Foreskin fibroblast (primary cell): ENCODE measurements at places on chromosomes 2 and 18.

DNA sequence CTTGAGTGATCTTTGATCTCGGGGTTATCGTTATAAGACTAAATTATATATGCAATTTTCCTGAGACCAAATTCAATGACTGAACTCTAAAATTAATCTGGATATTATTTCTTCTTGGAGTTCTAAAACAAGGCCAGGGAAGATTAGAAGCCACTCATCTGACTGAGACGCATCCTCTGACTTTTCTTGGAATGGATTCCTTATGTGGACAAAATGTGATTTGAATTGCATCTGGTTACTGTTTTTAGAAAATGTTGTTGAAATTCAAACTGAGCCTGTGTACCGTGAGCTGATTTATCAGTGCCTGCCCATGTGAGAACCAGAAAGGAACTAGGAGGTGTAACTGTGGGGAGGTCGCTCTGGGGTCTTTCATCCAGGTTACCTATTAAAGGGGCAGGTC lies 330.8 kb downstream of the OSR1 start:
- DNase-seq = no peak

GRCh38 chr18:32258148-32258547 lies 68.3 kb downstream of the MEP1B start:
- DNase-seq = no peak

DNA sequence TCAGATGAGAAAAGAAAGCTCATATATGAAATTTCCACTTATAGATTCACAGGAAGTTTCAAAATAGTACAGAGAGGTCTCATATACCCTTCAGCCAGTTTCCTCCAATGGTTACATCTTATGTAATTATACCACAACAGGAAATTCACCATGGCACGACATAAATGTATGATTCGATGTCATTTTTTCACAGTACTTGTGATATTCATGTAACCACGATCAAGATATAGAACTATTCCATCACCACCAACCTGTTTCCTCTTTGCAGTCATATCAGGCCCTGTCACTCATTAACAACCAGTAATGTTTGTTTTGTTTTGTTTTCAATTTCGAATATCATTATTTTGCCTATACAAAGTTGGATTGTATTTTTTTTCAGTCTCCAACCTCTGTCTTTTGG lies 314.3 kb upstream of the POU3F3 start:
- no peak for DNase-seq

DNA sequence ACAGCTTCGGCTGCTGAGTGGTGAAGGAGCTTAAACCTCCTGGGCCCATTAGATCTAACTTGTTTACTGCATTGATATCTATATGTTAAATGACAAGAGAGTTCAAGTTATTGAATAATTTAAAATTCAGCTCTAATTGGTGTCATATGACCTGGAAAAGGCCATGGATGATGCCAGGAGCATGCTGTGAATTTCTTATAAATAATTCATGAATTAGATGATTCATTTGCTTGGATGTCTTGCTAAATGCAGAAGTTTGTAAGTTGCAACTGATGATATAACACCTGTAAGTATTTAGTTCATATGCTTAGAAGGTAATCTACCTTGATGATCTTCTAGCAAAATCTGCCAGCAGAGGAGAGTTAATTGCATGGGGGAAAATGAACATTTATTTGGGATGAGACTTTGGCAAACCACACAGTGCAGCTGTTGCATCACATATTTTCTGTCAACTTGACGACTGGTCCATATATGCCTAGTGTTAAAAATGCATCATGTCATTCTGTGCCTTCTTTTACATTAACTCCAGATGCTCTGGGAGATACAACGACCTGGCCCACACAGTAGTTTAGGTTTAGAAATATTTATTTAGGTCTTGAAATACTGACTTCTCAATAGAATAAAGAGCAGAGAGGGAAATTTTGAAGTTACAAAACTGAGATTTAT lies 226.3 kb downstream of the KIAA1328 start:
- no peak for DNase-seq

DNA sequence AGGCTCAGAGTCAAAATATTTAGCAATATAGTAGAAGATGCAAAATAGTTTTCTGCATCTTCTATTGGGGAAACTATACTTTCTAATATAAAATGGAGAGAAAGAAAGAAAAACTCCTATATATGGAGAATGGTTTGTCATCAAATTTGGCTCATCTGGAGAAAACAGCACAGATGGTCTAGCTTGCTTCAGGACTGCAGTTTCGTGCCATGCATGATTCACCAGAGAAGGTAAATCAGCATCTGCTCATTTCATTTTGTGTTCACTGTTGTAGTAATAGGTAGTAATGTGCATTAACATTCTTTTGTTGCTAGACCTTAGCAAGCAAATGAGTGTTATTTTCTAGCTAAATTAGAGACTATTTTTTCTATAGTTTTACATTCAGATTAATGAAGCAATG lies 179.0 kb downstream of the ASXL3 start:
- DNase-seq = peak; percentile 87

GRCh38 chr18:23131693-23132319 lies 3.5 kb upstream of the CABLES1 start:
- DNase-seq = peak; percentile 64

GRCh38 chr18:48529796-48530195 lies 9.0 kb upstream of the CTIF start:
- DNase-seq = peak; percentile 84

GRCh38 chr2:126302043-126302442 lies 353.9 kb upstream of the GYPC start:
- no peak for DNase-seq

GRCh38 chr2:199861132-199861774 lies 10.3 kb upstream of the FTCDNL1 start:
- DNase-seq = peak; percentile 10

DNA sequence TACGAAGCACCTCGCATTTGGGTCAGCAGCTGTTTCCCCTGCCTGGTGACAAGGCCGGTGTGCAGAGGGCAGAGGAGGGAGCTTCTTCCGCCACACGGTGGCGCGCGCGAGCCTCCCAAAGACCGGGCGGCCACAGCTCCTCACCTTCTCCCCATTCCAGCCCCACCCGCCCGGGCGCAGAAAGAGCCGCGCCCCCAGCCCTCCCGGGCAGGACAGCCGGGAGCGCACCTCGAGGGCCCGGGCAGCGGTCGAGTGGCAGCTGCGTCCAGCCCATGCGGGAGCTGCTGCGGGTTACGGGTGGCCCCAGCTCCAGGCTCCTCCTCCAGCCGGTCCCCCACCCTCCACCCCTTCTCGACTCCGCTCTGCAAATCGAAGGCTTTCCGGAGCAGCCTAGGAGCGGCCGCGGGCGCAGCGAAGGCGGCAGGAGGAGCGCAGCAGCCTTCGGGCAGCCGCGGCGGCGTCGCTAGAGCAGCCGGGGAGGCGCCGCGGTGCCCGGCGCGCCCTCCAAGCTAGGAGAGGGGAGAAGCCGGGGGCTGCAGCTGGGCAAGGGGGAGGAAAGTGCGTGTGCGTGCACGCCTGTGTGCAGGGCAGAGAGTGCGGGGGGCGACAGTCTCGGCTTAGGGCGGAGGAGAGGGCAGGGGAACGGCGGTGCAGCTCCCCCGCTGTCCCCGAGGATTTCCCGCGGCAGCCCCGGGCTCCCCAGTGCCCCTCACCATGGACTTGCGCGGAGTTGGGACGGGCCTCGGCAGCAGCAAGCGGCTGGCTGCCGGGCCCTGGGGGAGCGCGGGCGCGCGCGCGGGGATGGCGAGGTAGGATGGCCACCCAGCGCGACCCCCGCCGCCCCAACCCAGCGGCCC lies at the start of gene CCDC85A:
Gene CCDC85A (plus strand): TSS at position 348 of the 857 bp plus-strand sequence. CDS start 635 bp downstream, outside the sequence.
- peak; percentile 90 for DNase-seq

- no peak for DNase-seq
Observed at GRCh38 chr18:58611395-58612131, 17.3 kb downstream of the ALPK2 start.

- DNase-seq = no peak
Observed at GRCh38 chr2:232376713-232377112, 1.8 kb upstream of the ALPP start.

- no peak for DNase-seq
Observed at GRCh38 chr2:230266638-230267037, 41.1 kb downstream of the SP140 start.

GRCh38 chr2:164974221-164974620 lies 18.9 kb upstream of the SLC38A11 start:
- peak; percentile 9 for DNase-seq

DNA sequence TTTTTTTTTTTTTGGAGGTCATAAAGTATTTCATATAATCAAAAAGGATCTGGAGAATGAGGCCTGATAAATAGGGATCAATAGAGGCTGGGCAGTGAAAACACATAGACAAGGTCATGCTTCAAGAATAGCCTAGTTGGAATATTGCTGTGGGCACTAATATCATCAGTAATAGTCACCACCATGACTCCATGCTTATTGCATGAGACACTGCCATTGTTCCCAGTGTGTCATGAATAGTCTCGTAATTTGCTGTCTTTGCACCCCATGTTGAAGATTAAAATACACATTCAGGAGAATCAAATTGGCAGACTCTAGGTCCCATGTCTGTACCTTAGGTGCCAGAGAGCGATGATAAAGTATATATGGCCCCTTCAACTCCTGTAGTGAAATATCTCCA lies 10.3 kb downstream of the ASXL3 start:
- DNase-seq = no peak

GRCh38 chr2:45180033-45180746 lies 170.9 kb upstream of the SIX2 start:
- no peak for DNase-seq

DNA sequence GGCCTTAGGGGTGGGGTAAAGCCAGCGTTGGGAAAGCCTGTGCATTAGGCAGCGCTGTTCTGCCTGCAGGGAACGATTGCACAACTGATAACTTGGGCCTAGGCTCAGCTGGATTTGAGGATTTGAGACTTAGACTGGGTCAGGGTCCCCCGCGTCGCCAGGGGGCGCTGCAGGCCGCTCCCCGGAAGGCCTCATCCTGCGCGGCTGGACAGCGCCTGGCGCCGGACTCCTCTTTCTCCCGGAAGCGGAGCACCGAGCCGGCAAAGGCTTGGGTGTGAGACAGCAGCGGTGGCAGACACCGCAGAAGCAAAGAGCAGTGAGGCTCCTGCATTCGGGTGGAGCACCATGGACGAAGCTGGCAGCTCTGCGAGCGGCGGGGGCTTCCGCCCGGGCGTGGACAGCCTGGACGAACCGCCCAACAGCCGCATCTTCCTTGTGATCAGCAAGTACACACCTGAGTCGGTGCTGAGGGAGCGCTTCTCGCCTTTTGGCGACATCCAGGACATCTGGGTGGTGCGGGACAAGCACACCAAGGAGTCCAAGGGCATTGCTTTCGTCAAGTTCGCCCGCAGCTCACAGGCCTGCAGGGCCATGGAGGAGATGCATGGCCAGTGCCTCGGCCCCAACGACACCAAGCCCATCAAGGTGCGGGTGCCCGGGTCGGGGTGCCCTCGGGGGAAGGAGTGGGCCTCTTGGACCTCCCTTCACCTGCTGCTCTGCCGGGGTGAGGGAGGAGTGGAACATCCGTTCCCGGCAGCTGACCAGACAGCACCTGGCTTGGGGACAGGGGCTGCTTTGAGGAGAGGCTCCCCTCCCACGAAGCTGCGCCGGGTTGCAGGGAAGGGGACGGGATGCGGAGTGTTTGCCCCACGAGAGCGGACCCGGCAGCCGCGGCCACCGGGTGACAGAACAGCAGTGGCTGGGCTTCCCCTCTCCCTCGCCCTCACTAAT lies at the start of gene RBM45:
Gene RBM45 (plus strand): TSS at position 236 of the 951 bp plus-strand sequence. CDS start 110 bp downstream, at position 346.
- peak; percentile 98 for DNase-seq

GRCh38 chr2:8525236-8525581 lies 156.6 kb upstream of the ID2 start:
- no peak for DNase-seq

GRCh38 chr2:54279385-54279784 lies 23.4 kb upstream of the TSPYL6 start:
- DNase-seq = no peak

DNA sequence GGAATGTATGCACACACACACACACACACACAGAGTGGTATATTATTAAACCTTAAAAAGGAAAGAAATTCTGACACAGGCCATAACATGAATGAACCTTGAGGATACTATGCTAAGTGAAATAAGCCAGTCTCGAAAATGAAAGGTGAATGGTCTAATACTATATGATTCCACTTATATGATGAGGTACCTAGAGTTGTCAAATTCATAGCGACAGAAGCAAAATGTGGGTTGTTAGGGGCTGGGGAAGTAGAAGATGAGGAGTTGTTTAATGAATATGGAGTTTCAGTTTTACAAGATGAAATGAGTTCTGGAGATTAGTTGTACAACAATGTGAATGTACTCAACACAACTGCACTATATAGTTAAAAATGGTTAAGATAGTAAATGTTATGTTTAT lies 118.1 kb downstream of the ABCA12 start:
- DNase-seq = no peak

DNA sequence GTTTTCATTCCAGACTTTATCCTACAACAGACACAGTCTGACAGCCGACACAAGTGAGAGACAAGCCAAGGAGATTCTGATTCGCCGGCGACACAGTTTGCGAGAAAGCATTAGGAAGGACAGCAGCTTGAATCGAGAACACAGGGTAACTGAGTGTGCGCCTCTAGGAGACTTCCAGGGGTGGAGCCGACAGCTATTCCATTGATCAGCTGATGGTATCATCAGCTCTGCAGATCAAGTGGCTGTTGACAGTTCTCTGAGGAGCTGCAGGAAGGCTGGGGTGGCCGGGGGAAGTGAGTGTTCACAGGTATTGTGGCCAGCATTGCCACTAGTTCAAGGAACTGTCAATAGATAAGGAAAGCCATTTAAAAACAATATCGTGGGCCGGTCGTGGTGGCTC lies 57.3 kb upstream of the TMEM182 start:
- DNase-seq = no peak

DNA sequence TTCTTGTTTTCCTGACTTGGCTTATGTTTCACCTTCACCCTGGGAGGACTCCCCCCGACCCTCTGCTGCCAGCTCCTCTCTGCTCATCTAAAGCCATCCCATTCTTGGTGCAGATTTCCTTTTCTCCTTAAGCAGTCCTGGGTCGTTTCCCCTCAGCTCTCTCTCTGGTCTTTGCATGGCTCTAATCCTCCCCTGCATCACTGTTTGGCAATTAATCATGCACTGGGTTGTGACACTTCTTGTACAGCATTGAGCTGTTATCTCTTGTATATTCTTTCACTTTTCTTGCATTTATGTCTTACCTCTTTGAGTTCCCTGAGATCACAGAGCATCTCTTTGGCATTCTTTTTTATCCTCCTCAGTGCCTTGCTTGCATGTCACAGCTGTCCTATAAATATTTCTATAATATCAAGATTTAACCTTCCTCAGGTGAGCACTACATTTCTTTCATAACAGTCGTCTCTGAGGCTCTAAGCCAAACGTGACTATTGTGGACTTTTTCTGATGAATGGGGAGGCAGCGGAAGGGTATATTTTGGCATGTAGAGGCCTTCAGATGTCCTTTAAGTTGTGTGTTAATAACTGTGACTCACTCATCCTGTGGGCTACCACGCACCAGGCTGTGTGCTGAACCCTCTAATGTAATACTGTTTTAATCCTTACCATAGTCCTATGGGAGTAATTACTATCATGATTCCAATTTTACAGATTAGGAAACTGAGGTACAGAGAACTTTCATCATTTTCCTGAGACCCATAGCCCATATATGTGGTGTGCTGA lies 507.5 kb downstream of the SLC4A3 start:
- DNase-seq = peak; percentile 28

DNA sequence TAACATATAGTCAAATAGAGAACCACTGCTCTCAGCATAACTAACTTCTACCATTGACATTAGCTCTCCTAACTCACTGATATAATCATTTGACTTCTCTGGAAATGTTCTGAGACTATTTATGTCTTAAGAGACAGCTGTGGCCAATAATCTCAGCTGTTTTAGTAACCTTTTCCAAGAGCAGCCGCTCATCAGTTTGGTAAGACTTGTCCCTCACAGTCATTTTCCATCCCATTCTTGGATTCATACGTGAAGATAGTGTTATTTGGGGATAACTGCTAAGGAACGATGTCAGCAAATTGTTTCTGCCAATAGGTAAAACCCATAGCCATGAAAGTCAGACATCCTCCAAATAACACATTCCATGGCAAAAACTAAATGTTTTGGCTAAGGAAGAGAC lies 127.8 kb downstream of the LNPK start:
- DNase-seq = no peak
